ENCODE measurements at places on chromosomes 4 and X. TPM values are rescaled to one million over a fixed set of nuclear protein-coding genes. Genes with fewer than 3 reads are reported as not detected.

- DNase-seq: no peak
Observed at GRCh38 chr4:52093466-52093865, 42.4 kb downstream of the SPATA18 start.

GRCh38 chrX:110086916-110087484, 84.1 kb downstream of the TMEM164 start:
- DNase-seq: no peak

DNA sequence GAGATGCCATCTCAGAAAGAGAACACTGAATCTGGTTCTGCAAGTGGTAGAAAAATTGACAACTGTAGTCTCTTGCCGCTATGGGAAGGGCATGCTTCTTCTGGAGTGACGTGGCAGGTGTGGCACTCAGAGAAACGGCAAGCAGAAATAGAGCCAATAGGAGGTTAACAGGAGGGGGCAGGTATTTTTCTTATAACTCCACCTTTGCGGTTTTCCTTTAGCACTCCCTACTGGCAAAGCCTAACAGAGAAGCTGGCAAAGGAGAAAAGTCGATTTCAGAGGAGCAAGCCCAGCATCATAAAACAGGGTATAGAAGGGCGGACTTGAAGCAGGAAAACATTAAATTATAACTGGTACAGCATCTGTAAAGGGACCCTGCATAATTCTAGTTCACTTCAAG, 1382.2 kb downstream of the PCDH18 start:
- no peak for DNase-seq

DNA sequence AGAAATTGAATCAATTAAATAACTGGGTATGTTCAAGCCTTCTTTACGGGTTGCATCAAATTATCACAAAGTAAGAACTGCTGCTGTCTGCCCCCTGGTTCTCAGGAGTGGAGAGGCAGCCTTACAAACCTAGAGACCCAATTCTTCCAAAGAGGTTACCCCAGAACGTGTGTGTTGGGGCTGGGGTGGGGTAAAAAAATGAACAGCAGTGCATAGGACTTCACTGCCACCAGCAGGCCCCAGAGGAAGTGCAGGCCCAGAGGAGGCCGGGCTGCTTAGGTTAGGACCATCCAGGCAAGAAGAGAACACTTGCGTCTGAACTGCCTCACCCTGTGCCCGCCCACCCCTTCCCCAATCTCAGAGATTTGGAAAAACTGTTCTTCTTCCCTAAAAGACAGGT, 1.5 kb upstream of the NWD2 start:
- DNase-seq: no peak

DNA sequence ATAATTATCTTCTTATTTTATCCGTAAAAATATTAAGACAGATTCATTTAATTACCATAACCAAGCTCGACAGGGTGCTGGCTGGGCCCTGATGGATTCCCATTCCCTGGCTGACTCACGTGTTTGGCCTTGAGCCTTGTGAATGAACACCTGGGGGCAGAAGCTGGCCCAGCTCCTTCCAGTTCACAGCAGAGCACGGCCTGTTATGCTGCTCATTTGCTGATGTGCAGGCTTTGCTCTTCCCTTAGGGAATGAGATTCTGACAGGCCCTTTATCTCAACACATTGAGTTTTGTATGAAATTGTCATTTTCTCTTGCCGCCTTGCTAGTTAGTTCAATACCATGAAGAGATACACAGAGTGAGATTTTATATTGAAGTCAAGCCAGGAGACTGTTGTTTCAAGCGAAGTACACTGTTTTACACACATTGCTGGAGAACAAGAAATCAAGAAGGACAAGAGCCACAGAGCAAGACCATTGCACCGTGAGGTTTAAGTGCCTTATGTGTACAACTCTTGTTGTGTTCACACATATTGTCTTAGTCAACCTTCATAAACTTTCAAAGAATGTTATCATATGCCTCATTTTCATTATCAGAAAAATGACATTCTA, 1583.3 kb downstream of the STIM2 start:
- no peak for DNase-seq

Gene FDCSP
- 0.58 TPM for polyA plus RNA-seq

Gene TREX2
- polyA plus RNA-seq: 0.37 TPM

Gene CLCN4
- 5.2 TPM for polyA plus RNA-seq
